ENCODE measurements at places on chromosomes 3 and 15. TPM values are rescaled to one million over a fixed set of nuclear protein-coding genes. Genes with fewer than 3 reads are reported as not detected.

The CPLX3 gene
- not detected for total RNA-seq

The GPR62 gene
- not detected for total RNA-seq

The RAB6B gene
- total RNA-seq, result 0.72 TPM

The GPR160 gene
- total RNA-seq, result 5.3 TPM

The CHRD gene
- 0.13 TPM for total RNA-seq

The FGD5 gene
- 107 TPM for total RNA-seq

The CAND2 gene
- total RNA-seq, result 1.6 TPM

The ACP3 gene
- not detected for total RNA-seq

The ACKR4 gene
- total RNA-seq, result 4.0 TPM

The COL6A6 gene
- not detected for total RNA-seq

The PLS1 gene
- 2.4 TPM for total RNA-seq

The DPPA2 gene
- total RNA-seq, result not detected

The CEMIP gene
- 1.1 TPM for total RNA-seq

The SEC11A gene
- 228 TPM for total RNA-seq

The TRH gene
- not detected for total RNA-seq

The SI gene
- total RNA-seq, result not detected

The ROBO2 gene
- total RNA-seq, result not detected

The SEMA3B gene
- total RNA-seq, result 0.40 TPM

The CASR gene
- total RNA-seq, result not detected
